ENCODE measurements at places on chromosomes 4 and X.
A peak's percentile ranks its signal among the peaks of the same experiment; 100 is the strongest.

DNA sequence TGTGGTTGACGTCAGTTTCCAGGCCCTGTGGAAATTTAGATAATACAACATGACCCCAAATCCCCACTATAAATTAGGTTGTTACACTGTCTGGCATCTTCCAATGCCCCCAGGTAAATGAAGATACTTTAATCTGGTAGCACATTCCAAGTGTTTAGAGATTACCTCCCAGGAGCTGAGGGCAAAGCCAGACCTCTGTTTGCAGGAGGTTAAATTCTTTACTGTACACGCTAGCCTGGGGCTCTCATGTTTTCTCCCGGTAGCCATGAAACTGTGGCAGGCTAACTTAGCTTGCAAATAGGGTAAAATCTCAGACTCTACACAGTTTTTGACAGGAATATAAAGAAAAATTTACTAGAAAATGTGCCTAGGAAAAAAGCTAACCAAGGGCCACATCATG, 450.0 kb downstream of the PDGFC start:
- no peak for DNase-seq

DNA sequence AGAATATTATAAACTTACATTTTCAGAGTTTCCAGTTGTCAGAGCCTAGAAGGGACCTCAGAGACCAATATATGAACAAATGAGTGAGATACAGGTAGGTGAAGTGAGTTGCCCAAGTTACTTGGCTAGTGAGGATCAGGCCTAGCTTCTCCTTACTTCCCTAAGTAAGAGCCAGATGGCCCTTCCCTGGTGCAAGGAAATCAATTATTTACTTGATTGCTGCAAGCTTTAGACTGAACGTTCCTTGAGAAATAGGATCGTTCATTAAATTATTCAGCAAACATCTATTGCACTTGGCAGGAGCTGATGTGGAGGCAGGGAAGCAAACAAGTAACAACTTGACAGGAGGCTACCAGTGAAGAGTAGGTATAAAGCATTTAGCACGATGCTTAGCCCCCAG, 117.8 kb downstream of the EFHC2 start:
- no peak for DNase-seq

- no peak for DNase-seq
These were observed 1.2 kb upstream of the ZNF827 start for GRCh38 chr4:145939856-145940255.

- no peak for DNase-seq
These were observed 4.7 kb downstream of the HS3ST1 start for GRCh38 chr4:11424000-11424399.

DNA sequence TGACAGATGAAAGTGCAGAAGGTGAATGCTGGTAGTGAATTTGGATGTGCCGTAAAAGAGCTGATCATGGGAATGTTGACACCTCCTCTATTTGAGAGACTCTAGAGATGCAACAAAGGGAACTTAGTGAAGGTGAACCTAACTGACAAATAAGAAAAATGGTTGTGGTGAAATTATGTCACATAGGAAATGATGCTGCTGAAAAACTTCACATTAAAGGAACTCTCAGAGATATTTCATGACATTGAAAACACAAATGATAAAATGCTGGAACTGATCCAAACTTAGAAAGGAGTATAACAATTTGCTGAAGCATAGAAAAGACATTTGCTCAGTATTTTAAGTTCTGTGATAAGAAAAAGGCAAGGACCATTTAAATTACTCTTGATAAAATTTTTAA, 31.9 kb downstream of the MGAT4D start:
- DNase-seq = no peak

- no peak for DNase-seq
These were observed 194.6 kb downstream of the MAML3 start for GRCh38 chr4:139959396-139959795.

GRCh38 chrX:49915361-49916222, 6.8 kb upstream of the CLCN5 start:
- no peak for DNase-seq

DNA sequence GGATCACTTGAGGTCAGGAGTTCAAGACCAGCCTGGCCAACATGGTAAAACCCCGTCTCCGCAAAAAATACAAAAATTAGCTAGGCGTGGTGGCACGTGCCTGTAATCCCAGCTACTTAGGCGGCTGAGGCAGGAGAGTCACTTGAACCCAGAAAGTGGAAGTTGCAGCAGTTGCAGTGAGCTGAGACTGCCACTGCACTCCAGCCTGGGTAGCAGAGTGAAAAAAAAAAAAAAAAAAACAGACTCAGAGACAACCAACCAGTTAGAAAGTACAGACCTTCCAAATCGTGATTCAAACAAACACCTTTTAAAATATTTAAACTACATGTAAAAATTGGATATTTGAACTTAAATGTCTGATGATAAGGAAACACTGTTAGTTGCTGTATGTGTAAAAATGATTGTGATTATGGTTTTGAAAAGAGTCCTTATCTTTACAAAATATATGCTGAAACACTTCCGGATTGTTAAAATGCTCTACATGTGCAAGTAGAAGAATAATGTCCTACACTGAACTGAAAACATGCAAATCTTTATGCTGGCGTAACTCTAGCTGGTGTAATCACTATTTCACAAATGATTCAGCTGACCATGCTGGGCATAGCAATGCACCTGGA, 37.8 kb downstream of the SH3KBP1 start:
- no peak for DNase-seq

- DNase-seq = no peak
These were observed 45.3 kb upstream of the PGRMC1 start for GRCh38 chrX:119190831-119191230.

- DNase-seq = peak; percentile 13
These were observed 75.9 kb downstream of the FIP1L1 start for GRCh38 chr4:53453385-53453784.

GRCh38 chr4:165394275-165394674, 15.5 kb downstream of the CPE start:
- DNase-seq = peak; percentile 57

DNA sequence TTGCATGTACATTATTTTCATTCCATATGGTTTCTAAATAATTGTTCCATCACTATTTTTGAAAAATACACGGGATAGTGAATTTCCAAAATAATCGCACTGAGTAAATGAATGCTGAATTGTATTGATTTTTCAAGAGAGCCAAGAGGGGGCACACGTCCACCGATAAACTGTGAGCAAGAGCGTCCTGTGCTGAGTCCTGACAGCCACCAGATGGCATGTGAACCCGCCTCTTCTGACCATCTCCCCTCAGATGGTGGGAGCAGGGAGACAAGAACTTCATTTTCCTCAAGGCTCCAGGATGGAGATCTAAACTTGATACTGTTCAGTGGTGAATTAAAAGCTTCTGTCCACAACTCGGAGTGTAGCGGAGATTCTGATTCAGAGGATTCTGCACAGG, 30.6 kb upstream of the IL9R start:
- no peak for DNase-seq

- peak; percentile 38 for DNase-seq
These were observed 78.7 kb downstream of the CLNK start for GRCh38 chr4:10605746-10606482.

DNA sequence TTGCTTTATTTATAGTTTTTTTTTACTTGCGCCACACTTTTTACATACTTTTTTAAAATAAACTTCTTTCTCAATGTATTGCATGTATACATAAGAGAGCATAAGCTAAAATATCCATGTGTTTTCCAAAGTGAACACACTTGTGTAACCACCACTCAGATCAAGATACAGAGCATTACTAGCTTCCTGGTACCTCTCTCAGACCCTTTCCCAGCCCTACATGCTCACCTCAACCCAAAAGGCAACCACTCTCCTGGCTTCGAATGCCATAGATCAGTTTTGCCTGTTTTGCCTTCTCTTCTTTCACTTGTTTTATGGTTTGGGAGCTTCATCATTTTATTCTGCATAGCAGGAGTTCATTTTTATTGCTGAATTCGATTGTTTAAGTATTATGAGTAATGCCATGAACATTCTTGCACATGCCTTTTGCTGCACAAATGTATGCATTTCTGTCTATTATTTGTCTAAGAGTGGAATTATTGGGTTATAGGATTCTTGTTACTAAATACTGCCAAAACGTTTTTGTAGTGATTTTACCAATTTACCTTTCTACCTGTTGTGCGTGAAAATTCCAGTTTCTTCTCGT, 45.9 kb upstream of the NUDT6 start:
- DNase-seq = no peak

DNA sequence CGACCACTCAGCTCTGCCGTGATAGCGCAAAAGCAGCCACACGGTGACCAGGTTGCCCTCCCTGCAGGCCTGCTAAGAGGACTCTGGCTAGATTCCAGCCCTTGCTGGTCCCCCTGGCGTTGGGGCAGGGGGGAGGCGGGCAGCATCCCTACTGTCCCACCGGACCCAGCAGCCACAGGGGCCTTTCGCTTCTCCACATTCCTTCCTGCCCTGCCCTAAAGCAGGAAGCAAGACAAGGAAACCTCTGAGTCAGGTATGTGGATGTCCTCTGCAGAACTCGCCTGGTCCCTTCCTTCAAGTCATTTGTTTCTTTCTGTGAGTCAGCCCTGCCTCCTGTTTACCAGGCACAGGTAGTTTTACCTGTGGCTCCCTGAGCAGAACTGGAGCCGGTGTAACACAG, 60.2 kb upstream of the CLDN34 start:
- no peak for DNase-seq

- no peak for DNase-seq
These were observed 9.9 kb downstream of the APBB2 start for GRCh38 chr4:41204400-41204978.

GRCh38 chrX:1576201-1576992, 15.0 kb upstream of the AKAP17A start:
- DNase-seq = no peak

GRCh38 chr4:125008676-125009075, 296.1 kb upstream of the ANKRD50 start:
- no peak for DNase-seq

DNA sequence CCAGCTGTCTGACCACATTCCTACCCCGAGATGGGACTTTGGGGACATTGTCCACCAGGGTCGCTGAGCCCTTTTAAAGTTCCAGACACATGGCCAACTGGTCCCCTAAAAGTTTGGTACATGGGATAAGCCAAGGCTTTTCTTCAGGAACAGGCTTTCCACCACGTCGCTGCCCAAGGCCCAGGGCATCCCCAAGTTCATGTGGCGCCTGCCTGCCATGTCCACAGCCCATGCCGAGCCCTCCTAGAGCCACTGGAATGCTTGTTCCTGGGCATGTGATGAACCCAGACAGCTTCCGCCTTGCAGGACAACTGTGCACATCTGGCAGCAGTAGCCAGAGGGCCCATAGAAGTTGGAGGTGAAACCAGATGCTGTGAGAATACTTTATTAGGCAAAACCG, 41.3 kb downstream of the FRG1 start:
- DNase-seq = no peak
